ENCODE measurements at places on chromosomes 3 and 15.

DNA sequence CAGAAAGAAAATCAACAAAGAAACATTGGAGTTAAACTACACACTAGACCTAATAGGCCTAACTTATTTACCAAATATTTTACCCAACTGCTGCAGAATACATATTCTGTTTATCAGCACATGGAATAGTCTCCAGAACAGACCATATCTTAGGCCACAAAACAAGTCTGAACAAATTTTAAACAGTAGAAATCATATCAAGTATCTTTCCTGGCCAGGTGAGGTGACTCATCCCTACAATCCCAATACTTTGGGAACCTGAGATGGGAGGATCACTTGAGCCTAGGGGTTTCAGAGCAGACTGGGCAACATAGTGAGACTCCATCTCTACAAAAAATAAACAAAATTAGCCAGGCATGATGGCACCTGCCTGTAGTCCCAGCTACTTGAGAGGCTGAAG lies 18.1 kb upstream of the KPNA4 start:
- no peak for DNase-seq

- DNase-seq = no peak
Observed at GRCh38 chr3:47841786-47842349, 38.9 kb downstream of the DHX30 start.

GRCh38 chr3:50264964-50265485 lies 3.9 kb upstream of the SEMA3B start:
- DNase-seq = no peak

- no peak for DNase-seq
Observed at GRCh38 chr3:126992776-126993175, 9.9 kb downstream of the PLXNA1 start.

DNA sequence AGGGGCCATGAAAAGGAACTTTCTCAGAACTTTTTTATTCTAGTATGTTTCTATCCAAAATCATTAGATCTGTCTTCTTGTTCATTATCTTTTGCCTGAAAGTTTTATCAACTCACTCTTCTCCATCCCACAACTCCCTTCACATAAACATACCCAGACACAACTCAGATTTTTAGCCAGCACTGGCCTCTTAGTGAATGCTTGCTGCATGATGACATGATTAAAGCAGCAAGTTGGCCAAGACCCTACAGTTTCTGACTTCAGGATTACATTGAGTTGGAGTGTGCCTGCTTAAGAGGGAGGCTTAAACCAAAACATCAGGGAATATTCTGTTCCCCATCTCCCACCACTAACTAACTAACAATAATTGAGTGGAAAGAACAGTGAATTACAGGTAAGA lies 38.1 kb downstream of the PLSCR2 start:
- no peak for DNase-seq

GRCh38 chr15:95096651-95097050 lies 865.3 kb downstream of the MCTP2 start:
- no peak for DNase-seq

- DNase-seq = no peak
Observed at GRCh38 chr3:76352051-76352450, 566.7 kb upstream of the ZNF717 start.

Data from fibroblast of skin of right quadriceps (primary cell).